NCI-H1105 treated with DMSO at 0.1 percent for 48 hours (cell line): ENCODE measurements at places on chromosomes 11 and 22.

GRCh38 chr11:44407211-44407996 is 97.5 kb upstream of the ALX4 start:
- no peak for DNase-seq

DNA sequence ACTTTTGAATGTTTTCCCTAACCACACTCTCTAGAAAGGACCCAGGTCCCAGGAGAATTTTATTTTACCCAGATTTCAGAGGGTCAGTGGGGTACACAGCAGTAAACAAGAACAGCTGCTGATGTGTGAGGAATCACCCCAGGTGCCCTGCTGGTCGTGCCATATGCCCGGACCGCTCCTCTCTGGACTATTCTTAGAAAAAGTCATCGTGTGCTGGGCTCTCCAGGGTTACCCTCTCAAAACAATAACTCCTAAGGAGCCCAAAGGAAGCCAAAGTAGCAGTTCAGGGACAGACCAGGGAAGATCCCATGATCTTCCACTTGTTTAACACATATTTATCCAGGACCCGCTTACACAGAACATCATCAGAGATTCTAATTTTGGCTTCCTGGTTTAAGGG is 29.7 kb downstream of the LRP4 start:
- no peak for DNase-seq

DNA sequence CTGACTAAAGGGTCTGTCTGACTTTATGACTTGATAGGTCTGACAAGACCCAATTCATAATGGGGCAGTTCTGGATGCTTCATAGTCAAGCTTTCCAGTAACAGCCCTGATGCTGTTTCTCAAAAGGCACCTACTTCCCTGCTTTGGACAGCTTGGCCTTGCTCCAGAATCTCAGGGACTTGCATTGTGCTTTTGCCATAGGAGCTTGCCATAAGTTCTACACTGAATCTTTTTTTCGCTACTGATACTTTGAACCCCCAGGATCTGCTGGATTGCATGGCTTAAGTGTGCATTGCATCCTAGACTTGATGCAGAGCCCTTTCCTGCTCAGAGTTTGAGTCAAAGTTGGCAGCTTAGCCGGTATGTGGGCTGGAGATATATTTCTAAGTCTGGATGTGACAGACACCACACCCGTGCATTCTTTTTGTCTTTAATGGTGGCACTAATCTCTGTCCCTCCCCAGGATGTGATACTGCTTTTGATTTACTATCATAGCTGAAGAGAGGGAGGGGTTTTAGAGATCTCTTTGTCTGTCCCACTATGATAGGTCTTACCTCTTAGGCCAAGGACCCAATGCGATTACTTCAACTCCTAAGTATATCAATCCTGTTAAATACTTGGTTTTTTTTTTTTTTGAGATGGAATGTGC is 16.9 kb upstream of the SLC3A2 start:
- DNase-seq: no peak

GRCh38 chr22:48076008-48076407 is 1313.6 kb downstream of the TBC1D22A start:
- no peak for DNase-seq

DNA sequence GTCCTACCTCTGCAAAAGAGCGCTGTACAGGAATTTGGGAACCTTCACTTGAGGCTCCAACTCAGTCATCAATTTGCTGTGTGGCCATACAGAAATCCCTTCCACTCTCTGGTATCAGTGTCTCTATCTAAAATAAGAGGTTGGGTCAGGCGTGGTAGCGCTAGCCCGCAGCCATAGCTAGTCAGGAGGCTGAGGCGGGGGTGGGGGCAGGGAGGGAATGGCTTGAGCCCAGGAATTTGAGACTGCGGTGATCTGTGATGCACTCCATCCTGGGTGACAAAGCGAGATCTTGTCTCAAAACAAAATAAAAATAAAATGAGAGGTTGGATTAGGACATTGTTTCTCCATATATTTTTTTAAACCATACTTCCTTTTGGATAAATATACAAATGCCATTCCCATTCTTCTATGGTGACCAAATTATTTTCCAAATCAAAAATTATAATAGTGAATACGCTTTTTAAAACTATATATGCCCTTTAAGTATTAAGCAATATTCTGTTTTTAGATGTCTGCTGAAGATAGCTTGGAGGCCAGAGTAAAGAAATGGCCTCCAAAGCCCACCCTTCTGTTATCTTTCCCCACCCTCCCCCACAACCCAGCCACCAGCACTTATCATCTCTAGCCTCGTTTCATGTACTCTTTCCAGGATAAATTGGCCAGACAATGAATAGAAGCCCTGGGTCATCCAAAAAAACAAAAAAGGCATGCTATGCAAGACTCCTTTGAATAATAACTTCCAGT is 87.2 kb downstream of the PLEKHA7 start:
- DNase-seq: no peak

GRCh38 chr11:14529951-14530350 is 9.8 kb upstream of the PSMA1 start:
- DNase-seq: no peak

- no peak for DNase-seq
Measured at GRCh38 chr22:39444937-39445465, 11.8 kb upstream of the MGAT3 start.

GRCh38 chr11:132982772-132983640 is 549.3 kb downstream of the OPCML start:
- DNase-seq: peak; percentile 97

DNA sequence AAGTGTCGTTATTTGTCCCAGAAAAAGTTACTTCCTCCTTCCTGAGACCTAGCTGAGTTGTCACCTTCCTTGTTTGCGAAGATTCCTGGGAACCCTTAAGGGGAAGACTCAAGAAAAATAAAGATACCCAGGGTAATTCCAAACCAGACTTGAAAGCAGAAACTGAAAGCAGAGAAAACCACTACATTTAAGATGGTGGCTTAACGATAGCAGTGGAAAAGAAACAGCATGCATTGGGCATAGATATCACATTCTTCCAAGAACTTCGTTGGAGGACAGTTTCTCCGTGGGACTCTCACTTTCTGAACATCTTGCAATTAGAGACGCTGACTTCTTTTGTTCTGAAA is 89.1 kb downstream of the FAM76B start:
- DNase-seq: no peak
